ENCODE measurements at places on chromosomes 3 and 15.

DNA sequence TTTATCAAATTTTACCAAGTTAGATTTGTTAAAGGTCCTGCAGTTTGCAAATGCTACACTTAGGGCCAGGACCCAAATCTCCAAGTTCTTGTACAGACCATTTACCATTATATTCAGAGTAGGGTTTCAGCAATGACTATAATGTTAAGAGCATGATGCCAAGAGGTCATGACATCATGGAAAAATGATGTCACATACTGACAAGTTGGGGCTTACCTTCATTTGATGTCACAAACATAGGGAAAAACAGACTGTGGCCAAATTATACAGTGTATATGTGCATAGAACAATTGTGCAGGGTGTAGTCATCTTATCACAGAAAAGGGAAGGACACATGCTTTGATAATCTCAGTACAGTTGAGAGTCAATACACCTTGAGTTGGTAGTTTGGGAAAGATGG lies 10.1 kb upstream of the THRB start:
- no peak for DNase-seq

GRCh38 chr3:54777141-54777540 lies 150.7 kb downstream of the LRTM1 start:
- no peak for DNase-seq

- no peak for DNase-seq
Observed at GRCh38 chr3:13019243-13020095, 53.8 kb downstream of the IQSEC1 start.

DNA sequence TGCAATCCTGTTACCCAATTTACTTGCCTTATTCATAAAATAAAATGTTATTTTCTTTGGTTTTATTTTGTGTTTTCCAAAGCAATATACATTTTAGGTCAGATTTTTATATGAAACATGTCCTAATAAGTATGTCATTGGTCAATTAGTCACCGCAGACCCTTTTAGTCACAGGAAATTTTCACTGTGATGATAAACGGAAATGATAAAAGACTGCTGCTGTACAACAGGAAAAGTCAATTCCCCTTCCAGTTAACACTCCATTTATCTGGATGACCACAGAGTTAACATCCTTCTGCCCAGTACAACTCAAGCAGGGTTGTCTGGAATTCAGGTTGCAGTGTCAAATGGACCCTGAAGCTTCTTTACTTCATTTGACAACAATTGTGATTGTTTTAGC lies 175.2 kb downstream of the LSAMP start:
- DNase-seq: no peak

DNA sequence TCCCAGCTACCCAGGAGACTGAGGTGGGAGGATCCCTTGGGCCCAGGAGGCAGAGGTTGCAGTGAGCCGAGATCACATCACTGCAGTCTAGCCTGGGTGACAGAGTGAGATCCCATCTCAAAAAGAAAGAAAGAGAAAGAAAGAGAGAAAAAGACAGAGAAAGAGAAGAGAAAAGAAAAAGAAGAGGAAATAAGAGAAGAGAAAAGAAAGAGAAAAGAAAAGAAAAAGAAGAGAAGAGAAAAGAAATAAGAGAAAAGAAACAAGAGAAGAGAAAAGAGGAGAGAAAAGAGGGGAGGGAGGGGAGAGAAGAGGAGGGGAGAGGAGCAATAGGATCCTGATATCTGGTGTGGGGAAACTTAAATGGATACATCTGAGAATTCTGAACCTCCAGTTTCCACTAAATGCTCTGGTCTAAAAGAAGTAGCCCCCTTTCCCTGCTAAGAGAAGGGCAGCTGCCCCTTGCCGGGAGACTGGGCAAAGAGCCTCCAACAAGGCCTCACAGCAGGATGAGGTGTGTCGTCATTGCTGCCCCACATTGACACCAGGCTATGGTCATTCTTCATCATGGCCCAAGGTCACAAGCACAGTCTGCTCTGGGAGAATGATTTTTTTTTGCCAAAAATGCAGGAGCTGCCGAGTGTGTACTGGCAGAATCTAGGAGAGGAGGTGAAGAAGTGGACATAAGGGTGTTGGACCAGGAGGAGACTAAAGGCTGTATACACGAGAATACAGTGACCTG lies 21.1 kb upstream of the COMMD4 start:
- DNase-seq: no peak
